ENCODE measurements at places on chromosomes 5 and 9.

DNA sequence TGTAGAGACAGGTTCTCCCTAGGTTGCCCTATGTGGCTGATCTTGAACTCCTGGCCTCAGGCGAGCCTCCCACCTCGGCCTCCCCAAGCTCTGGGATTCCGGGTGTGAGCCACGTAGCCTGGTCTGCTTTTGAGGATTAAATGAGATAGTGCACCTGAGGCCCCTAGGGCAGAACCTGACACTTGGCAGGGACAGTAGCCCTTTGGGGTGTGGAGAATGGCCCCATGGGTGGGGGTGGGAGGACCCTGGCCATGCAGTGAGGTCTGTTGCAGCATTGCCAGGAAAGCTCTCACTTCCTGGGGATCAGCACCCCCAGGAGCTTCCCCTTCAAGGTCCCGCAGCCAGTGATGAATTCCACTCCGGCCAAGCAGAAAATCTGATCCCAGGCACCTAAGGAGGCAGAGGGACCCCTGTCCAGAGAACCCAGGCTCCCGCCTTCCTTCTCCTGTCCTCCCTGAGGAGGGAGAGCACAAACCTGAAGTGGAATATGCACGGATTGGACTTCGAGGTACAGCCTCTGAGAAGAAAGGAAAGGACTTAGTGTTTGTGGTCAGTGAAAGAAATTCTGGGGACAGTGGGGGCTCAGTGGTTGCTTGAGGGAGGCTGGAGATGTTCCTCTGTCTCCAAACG lies 73.9 kb upstream of the UNC5A start:
- DNase-seq = no peak

DNA sequence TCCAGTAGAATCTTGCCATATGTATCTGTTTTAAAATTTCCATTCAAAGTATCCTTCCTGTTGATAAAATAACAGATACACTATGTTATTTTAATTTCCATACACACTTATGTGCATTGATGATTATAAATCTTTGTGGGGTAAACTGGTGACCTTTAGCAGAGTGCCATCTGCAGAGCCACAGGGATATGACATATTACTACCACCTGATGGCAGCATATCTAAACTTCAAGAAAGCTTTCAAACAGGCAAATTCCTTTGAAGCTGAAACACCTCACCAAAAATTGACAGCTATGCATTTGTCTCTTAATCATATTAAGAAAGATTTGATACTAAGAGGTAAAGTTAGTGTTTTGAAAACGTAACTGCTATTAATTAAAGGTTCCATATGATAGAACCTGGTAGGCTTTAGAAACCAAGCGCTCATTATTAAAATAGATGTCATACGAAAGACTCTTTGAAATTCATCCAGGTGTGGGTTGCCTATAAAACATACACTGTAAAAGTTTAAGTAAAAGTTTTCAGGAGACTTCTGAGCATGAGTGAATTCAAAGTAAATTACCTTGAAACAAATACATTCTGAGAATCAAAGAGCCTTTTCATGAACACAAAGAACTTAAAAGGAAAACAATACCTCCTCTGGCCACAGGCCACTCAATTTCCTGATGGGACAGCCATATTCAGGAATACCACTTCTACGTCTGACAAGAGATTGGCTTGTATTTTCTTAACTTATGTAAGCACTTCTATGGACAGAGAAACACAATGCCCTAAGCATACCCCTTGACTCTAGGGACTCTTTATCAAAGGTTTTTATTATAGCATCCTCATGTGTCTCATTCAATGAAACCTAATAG lies 93.3 kb downstream of the KIAA0825 start:
- no peak for DNase-seq

- DNase-seq = no peak
Observed at GRCh38 chr5:95581576-95581975, 26.7 kb downstream of the ARSK start.

DNA sequence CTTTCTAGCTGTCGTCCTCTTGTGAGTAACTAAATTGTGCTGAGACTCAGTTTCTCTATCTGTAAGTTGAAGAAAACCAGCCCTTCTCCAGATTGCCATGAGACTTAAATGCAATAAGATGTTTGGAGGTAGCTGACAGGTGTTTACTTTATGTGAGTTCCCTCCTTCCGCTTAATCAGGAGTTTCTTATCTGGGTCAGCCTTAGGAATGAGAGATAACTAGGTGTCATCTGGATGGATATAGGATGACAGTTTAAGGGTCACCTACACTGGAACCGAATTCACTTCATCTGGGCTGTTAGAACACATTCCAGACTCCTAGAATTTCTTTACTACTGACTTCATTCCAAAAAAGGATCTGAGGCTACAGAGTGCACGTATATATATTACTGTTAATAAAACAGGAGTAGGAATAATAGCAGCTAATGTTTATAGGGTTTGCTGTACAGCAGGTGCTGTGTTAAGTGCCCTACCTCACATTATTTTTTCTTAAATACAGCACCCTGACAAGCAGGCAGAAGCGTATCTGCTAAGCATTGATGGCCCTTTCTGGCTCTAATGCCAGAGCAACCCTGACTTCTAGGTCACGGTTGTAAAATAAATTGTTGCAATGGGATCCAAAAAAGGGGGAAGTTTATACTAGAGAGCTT lies 30.0 kb upstream of the CPEB4 start:
- DNase-seq = no peak

- DNase-seq = no peak
Observed at GRCh38 chr9:127173063-127173462, 50.6 kb upstream of the ANGPTL2 start.

DNA sequence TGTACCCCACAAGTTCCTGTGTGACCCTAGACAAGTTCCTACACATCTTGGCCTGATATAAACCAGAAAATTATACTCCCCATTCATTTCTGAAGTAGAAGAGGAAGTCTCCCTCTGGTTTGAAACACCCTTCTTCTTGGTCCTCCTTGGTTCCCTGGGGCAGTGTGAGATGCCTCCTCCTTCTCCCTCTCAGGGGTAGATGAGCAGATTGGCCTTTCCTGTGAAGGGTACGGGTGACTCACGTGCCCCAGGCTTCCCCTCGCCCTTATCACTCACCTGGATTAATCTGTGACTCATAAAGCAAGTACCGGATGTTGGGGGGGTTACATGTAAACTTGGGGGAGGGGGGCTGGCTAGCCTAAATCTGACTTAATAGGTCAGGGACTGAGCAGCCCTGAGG lies 11.1 kb upstream of the AQP3 start:
- DNase-seq = no peak

DNA sequence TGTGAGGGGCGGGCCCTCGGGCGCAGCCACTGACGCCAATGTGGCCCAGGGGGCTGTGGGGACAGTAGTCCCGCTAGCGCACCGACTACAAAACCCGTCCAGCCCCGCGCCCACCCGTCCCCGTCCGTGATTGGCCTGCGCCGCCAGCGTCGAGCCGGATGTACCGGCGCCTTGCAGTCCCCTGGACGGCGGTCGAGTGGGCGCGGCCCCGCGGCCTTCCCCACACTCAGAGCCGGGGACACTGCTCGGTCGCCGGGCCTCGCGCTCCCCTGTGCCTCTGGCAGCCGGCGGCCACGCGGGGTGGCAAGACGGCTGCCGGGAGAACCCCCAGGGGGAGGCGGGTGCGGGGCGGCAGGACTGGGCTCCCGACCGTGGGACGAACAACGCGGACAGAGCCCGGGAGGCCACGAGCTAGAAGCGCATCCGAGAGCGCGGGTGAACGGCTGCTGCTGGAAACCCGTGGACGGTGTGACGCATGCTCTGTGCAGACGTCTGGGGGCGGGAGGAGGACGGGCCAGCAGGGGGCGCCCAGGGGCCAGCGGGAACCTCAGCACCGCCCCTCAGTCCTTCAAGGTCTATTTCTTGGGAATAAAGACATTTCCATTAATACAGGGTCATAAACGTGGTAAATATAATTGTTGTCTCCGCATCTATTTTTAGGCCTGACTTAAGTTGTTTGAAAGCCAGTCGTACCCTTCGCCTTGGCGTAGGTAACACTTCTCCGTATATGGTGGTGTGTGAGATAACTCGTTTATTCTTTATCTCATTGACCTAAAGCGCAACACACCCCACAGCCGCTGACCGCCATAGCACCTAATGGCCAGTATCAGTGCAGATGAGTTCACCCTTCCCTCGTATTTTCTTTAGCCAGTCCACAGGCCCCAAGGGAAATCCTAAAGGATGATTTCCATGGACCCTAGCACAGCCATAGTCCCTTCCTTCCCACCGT lies 629 bp upstream of the BICD2 start:
- DNase-seq = peak; percentile 90

- DNase-seq = no peak
Observed at GRCh38 chr9:20603524-20604268, 18.6 kb downstream of the MLLT3 start.

DNA sequence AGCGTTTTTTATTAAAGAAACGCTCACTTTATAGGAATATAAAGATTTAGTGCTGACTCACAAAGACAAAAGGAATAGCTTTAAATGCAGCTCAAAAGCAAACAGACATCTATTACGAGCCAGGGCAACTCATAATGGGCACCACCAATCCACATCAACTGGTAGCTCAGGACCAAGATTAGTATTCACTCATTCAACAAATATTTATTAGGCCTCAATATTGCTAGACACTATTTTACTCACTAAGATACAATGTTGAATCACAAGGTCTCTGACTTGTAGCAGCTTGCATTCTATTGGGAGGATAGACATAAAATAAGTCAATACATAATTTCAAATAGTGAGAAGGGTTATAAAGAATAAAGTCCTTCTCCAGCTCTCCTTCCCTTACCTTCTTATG lies 8.0 kb upstream of the MAN2A1 start:
- no peak for DNase-seq

- no peak for DNase-seq
Observed at GRCh38 chr9:83430681-83431080, 107.5 kb downstream of the FRMD3 start.

GRCh38 chr5:65971643-65972042 lies 45.3 kb downstream of the ERBIN start:
- no peak for DNase-seq

All from T1000 (cell line).